ENCODE measurements at places on chromosomes 11 and 22. TPM values are rescaled to one million over a fixed set of nuclear protein-coding genes. Genes with fewer than 3 reads are reported as not detected.

DNA sequence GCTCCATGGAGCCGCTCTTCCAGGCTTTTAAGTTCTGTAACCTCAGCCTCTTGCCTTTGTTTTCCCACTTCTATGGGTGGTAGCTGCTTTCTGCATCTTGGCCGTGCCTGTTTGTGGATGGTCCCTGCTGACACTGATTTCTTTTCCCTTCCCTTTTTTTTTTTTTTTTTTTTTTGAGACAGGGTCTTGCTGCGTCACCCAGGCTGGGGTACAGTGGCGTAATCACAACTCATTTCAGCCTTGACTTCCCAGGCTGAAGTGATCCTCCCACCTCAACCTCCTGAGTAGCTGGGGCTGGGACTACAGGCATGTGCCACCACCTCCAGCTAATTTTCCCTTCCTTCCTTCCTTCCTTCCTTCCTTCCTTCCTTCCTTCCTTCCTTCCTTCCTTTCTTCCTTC lies 57.7 kb upstream of the EP300 start:
- DNase-seq = no peak

DNA sequence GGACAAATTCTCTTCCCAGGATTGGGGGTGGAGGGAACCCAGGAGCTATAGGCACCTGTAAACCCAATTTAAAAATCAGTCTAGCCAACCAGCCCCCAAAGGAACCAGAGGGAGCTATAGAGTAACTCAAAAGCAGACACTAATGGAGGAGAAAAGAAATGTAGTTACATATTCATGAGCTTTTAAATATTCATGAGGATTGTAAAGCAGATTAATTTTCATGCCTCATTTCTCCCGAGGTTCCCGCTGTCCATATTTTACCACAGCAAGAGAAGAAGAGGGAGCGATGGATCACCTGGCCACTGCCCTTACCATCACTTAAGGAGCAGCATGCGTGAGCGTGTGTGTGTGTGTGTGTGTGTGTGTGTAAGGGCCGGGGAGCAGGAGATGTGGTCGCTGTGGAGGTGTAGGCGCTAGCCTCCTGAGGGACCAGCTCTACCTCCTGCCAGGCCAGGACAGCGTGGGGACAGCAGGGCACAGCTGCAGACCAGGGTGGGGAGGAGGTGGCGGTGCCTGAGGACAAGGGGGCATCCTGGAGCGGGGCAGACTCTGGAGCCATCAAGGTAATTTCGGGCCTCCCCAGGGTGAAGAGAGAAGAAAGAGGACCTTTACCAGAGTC lies 100.7 kb upstream of the THY1 start:
- no peak for DNase-seq

DNA sequence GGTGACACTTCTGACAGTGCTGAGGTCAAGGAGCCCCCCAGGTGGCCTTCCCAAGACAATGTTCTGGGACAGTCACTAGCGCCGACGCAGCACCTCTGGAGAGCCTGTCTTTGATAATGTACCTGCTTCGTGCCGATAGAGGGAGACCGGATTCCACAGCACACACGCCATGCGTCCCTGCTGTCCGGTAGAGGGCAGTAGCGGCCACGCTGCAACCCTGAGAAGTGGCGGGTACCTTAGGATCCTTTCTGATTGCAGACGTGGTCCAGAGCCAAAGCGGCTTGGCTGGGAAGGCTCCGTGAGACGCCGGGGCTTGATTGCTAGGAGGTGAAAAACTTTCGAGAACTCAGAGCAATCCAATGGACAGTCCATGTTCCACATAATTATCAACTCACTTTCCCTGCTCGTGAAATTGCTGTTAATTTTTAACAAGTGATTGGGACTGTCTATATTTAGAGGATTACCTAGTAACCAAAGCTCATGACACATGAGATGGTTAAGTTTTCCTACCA lies 11.4 kb upstream of the BARX2 start:
- DNase-seq = peak; percentile 85

- no peak for DNase-seq
Observed at GRCh38 chr11:66324664-66325063, 7.8 kb upstream of the CD248 start.

GRCh38 chr22:33850724-33851123 lies 69.6 kb downstream of the LARGE1 start:
- DNase-seq = no peak

MS4A4E gene
- not detected for total RNA-seq
